ENCODE measurements at places on chromosomes 4 and X.

DNA sequence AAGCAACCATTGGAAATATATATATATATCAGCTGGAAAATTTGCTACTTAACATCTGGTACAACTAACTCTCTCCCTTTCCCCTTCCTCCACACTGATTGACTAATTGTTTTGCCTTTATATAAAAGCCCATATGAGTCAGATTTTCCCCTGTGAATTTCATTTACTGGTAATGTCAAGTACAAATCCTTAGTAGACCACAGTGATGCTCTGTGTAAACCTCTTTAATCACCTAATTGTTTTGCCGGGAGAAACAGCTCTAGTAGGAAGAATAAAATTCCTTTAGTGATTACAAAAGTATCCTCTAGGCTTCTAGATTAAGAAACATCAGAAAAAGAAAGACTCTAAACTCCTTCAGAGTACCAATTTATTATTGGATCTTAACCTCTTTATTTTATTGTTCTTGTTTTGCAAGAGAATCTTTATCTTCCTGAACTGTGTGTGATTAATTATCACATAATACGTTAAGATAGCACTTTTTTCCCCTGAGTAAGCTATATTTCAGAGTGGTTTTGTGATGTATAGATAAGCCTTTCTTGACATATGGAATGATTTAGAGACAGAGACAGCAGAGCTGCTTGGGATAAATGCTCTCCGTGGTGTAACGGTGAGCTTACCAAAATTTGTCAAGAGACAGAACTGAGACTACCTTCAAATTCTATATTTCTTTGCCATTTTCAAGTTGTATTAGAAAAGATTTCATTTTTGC, 1606.4 kb upstream of the TENM3 start:
- no peak for DNase-seq

- no peak for DNase-seq
Observed at GRCh38 chr4:147788791-147789190, 56.9 kb downstream of the ARHGAP10 start.

DNA sequence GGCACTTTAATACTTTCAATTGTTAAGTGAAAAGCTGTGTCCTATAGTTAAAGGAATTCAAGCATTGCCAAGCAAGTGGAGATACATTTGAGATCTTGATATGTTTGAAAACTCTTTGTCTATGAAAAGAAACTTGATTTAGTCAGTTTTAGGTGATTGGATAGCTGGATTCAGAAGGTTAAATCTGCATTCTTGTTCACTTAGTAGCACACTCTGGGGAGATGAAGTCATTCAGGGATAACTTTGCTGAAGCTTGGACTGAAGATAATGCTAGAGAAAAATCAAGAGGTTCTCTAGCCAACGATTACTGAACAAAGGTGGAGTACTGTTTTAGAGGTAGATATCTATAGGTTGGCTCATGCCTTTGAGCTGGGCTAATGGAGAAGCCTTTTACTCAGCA, 90.6 kb downstream of the DCAF8L2 start:
- no peak for DNase-seq

GRCh38 chr4:1266881-1267763, 18.2 kb upstream of the CTBP1 start:
- no peak for DNase-seq

- DNase-seq = peak; percentile 74
Observed at GRCh38 chrX:136168929-136169735, 21.8 kb downstream of the FHL1 start.

DNA sequence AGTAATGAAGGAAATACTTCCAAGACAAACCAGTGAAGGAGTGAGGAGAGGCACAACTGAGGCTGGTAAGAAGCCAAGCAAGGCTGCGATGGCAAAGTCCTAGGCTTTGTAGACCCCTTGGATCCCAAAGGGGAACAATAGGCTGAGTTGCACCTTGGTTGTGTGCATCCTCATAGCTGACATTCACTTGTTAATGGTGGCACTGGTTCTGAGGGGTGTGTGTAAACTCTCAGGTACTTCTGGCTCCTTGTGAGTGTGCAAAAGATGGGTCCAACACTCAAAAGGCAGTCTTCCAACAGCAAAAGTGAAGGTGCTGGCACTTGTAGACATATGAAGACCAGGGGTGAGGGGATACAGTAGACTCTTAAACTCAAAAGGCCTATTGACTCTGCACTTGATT, 60.5 kb downstream of the CCNG2 start:
- DNase-seq = no peak

DNA sequence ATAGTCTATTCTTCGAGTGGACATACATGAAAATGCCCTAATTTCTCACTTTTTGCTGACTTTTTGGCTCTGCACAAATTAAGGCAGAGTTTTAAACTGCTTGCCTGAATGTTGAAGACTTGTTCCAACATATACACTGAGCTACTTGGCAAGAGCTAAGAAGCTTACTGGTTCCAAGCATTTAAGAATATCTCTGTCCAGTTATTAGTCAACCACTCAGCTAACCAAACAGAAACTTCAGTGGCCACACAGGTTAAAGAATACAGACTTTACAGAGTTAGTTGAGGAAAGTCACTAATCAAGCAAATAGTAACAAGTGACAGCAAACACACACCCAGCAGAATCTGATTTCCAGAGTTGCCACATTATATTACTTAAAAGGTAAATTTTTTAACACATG, 35.5 kb downstream of the AMER1 start:
- no peak for DNase-seq

- peak; percentile 33 for DNase-seq
Observed at GRCh38 chr4:134628066-134628465, 426.5 kb upstream of the PABPC4L start.

- no peak for DNase-seq
Observed at GRCh38 chrX:9882669-9883446, 84.3 kb upstream of the CLDN34 start.

DNA sequence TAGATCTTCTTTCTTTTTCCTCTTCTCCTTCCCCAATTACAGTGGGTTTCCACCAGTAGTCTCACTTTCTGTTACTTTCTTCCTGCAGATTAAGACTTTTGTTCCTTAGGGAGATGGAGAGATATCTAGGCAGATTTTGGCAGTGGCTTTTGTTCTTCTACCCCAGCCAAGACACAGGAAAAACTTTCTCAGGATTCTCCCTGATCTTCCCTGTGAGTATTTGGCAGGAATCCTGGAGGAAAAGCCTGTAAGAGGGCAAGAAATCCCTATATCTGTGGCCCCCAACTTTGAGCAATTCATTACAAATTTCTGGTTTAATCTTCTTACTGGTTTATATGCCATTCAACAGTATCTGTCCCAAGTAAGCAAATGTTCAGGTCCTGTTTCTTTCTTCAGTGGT, 21.9 kb downstream of the SLC9A7 start:
- no peak for DNase-seq

DNA sequence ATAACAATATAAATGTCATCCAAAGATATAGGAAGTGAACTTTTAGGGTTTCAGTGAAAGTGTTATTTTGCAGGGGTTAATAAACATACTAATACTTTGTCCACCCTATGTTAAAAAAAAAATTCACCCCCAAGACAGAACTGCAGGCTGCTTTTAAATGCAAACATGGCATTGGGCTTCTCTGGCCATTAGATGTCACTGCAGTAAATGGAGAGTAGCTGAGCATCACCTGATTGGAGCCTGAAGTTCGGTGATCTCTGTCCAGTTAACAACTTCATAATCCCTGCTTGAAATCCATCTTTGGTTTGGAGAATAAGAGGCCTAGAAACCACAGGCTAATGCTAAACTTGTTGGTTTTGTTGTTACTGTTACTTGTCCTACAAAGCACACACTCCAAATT, 18.7 kb downstream of the SLC25A43 start:
- no peak for DNase-seq

DNA sequence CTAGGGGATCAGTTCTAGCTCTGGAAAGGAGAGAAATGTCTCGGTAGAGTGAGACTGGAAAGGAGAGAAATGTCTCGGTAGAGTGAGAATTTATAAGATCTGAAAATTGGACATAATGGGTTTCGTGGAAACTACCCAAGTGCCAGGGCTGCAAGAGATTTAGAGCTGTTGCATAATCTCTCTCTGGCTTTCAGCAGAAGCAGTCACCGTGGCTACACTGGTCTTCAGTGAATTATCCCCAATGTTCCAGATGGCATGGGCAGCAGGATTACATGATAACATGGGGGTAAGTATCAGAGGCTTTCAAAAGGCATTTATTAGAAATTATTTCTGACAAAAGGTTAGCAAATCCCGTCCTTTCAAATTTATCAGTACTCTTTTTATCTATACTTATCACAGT, 435.5 kb downstream of the NKX6-1 start:
- DNase-seq = no peak

DNA sequence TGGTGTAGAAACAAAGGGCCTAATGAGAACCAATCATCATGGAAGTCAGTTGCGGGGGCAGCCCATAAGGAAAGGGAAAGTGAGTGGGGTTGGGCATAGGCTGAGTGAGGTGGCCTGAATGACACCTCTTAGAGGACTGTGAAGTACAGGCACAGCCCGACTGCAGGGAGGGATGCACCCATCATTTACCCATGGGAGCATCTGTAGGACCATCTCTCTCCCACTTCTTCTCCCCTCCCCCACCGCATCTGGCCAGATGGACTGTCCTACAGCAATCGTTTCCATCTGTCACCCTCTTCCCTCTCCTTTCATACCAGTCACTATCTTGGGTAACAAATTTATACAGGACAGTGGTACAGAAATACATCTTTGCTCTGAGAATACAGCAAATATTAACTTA, 4.2 kb downstream of the STBD1 start:
- no peak for DNase-seq

DNA sequence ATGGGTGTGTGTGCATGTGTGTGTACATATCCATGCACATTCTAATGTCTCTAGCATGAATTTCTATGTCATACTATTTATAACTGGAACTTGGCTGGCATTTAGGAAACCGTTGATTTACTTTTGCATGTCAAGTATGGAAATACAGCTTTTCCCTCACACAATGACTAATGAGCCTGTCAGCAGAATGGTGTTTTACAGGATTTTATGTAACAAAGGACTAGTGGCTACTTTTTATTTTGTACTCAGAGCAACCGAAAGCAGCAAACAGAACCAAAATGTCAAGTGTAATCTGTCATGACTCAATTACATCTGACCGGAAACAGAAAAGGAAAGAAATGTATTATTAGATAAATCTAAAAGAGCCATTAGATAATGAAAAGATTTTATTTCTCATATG, 1911.5 kb upstream of the AGA start:
- no peak for DNase-seq

DNA sequence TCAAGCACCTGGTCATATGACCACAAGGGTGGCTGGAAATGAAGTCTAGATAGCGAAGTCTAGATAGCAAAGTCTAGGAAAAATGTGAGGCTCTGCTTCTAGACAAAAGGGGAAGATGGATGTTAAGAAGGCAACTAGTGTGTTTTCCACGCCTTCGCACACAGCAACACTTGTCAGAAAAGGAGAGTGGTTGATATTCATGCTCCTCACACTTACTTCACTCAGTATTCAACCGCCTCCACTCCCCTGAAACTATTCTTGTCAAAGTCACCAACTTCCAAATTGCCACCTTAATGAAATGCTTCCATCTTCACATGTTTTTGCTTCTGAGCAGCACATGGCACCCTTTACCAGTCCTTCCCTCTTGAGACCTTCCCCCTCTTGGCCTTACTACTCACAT, 27.7 kb upstream of the DCLK2 start:
- DNase-seq = no peak

DNA sequence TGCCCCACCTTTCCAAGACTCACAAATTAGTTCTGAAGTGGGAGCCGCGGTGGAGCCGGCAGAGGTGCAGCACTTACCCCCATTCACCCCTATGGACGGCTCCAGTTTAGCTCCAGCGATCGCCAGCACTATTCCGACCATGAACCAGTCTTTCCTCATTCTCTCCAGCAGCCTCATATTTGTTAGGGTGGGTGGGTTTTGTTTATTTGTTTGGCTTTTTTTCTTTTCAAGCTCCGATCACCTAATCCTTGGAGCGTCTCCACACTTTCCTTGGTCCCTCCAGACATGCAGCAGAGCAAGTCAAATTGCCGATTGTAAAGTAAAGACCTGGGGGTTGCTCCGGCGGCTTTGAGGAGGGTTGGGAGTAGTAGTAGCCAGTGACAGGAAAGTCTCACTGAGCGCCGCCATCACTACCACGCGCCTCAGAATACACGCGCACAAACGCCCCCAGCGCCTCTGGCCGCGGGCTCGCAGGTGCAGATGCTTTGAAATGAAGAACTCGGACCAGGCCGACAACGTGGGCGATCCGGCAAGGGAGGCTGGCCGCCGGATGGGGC, at the start of gene SLC10A7:
Gene SLC10A7, minus strand, starts transcription at position 400 of the 557 bp plus-strand sequence. Its CDS starts 223 bp downstream, at position 177.
- DNase-seq = peak; percentile 59

DNA sequence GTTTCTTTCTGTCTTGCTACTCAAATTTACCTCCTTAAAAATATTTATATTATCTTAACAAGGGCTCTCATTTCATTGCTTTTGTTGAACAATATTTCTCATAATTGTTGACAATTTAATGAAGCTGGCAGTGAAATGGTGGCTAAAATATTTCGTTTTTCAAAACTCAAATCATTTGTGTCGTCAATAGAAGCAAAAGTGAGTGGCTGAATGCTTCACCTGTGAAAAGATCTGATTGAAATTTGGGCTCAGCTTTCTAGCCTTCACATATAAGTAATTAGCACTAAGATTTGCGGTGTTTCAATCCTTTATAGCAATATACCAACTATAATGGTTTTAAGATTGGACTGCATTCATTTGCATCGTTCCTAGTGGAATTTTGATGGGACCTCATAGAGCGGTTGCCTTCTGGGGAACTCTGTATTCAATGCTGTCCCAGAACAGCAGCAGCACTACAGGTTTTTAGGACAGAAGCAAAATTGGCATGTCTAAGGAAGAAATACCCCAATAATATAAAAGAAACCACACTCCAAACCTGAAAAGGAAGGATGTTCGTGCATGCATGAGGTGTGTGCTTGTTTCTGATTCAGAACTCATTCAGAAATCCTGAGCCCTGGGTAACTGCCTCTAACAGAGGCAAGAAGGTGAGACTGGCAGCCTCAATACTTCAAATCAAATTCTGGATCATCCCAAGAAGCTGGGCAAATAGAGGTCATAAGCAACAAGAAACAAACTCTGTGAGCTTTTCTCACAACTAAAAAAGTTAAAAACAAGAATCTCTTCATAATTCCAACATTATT, 2.5 kb downstream of the CXCL1 start:
- no peak for DNase-seq

DNA sequence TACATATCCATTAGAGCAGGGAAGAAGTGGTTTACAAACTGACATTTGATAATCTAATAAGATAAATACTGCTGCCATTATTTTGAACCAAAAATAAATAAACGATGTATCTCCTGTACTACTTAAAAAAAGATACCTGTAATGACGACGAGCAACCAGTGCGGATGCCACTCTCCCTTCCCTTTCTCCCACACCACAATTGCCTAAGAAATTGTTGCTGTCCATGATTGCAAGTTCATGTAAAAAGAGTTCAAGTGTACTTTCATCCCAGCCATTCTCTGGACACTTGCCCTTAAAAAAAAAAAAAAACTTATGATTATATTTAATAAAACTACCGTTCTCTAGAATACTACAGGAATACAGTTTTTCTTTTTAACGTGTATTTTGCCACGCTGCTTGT, 1.4 kb downstream of the SEPSECS start:
- DNase-seq = peak; percentile 78

DNA sequence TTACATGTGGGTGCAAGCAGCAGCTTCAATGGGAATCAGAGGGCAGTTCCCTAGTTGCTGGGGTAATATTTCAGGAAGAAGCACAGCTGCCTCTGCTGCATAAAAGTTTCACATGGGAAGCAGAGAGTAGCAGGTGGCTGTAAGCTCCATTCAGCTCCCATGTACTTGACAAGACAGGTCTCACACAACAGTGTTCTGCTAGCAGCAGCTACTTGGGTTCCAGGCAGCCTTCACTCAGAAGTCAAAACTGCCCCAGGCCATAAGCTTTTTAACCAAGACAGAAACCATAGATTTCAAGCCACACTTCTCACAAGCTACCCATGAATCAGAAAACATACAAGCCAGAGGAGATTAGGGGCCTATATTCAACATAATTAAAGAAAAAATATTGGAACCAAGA, 41.4 kb upstream of the SPIN2A start:
- no peak for DNase-seq
